ENCODE measurements at places on chromosomes 7 and 10. TPM values are rescaled to one million over a fixed set of nuclear protein-coding genes. Genes with fewer than 3 reads are reported as not detected.
A peak's percentile ranks its signal among the peaks of the same experiment; 100 is the strongest.

DNA sequence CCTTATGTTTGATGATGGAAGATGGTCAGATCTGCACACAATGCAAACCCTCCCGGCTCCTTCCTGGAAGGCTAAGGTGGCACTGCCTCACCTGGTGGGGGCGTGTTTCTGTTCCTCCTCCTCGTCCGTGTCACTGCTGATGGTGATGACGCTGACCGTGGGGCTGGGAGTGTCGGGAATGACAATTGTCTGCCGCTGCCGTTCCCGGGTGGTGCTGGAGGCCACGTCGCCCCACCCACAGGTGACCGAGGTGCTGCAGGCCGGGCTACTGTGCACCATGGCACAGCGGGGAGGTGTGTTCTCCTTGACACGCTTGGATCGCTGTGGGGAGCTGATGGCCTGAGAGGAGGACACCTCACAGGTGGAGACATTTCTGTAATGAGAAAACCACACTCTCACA is 73.1 kb downstream of the CLEC2L start:
- no peak for DNase-seq

Gene TMEM248
- total RNA-seq, result 54.4 TPM

GRCh38 chr7:27746978-27747377 is 7.0 kb downstream of the TAX1BP1 start:
- no peak for DNase-seq

GRCh38 chr7:22632674-22633073 is 94.3 kb upstream of the IL6 start:
- DNase-seq, result no peak

DNA sequence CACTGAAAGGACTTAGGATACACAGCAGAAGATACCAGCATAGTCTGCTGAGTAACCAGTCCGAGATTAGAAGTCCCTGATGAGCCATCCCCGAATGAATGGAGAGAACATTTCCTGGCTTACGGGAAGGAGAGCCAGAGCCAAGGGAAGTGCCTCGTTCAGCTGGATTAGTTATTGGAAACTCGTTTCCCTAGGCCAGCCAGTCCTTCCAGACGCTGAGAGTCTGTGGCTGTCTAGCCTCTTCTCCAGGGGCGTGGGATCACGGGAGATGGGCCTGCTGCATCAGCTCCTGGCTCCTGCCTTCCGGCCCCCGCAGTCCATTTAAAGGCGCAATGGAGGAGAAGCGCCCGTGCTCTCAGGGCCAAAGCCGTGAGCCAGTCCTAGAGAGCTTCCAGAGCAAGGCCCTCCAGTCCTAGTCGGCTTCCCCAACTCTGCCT is 712.8 kb downstream of the PARD3 start:
- no peak for DNase-seq

DNA sequence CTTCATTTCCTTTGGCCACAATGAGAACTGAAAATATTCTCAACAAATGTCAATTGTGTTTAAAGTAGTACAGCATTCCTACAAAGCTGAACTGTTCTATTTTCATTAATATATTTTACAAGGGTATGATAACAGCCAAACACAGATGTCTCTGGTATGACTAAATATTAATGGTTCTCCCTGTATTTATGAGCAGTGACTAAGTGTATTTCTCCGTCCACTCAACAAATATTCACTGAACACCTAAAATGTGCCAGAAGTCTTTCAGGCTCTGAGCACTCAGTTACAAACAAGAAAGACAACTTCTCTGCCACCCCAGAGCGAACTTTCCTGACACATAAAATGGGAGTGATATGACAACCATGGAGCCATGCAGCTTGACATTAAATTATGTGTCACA is 135.6 kb downstream of the VPS41 start:
- no peak for DNase-seq

Gene EGR2
- total RNA-seq, result 1.6 TPM

Gene SPAG6
- 1.2 TPM for total RNA-seq

Gene SLC29A3
- 0.78 TPM for total RNA-seq

Gene CUBN
- 2.3 TPM for total RNA-seq

DNA sequence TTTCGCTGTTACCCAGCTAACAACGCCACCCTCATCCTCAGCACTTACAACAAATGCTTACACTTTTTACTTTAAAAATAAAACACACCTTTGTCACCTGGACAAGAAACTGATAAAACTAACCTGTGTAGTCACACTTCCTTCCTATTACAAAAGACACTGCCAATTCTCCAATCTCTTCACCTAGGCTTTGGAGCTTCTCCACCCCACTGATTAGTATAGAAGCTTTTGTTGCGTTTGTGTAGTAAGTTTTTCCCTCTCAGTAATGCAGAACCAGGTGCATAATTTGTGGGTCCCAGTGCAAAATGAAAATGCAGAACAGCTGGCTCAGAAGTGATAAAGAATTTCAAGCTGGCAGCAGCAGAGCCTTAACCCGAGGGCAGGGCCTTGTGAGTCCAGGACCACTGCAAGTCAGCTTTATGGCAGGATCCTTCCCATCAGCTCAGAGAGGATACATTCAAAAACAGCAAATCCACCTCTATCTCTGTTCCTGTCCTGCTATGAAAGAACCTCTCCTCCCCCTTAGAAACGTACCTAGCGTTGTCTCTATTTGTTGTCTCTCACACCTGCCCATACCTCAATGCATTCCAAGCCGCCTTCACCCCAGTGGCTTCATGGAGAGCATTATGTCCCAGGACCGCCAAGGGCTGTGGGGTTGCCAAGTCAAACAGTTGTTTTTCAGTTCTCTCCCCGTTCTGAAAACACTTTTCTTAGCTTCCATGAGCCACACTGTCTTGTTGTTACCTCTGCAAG is 40.3 kb upstream of the EGFR start:
- DNase-seq, result no peak

Gene NUTM2E
- 0.78 TPM for total RNA-seq

- DNase-seq, result no peak
These were observed 56.3 kb upstream of the ABCB5 start for GRCh38 chr7:20558963-20559716.

DNA sequence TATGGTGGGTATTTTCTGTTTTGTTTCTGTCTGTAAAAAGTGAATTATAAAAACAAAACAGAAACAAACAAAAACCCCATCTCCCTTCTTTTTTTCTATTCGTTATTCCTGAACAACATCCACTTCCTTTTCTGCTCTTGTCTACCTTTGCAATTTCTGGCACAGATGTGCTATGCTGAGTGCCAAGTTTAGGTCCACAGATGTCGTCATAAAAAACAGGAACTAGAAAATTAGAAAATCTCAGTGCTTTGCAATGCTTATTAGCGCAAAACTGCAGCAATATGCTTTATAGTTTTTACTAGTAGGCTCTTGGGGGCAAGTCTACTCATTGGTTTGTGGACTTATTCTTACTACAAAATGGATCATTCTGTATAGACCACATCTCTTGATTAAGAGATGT is 94.2 kb upstream of the PRKCQ start:
- no peak for DNase-seq

GRCh38 chr7:45089341-45089891 is 647 bp upstream of the NACAD start:
- DNase-seq, result peak; percentile 97

Gene NPSR1
- not detected for total RNA-seq

Gene PLAU
- total RNA-seq, result 0.94 TPM

- no peak for DNase-seq
These were observed 20.9 kb downstream of the RGS10 start for GRCh38 chr10:119521443-119522204.

Gene TCAF2
- total RNA-seq, result 0.78 TPM

Gene TAS2R3
- total RNA-seq, result 2.5 TPM

DNA sequence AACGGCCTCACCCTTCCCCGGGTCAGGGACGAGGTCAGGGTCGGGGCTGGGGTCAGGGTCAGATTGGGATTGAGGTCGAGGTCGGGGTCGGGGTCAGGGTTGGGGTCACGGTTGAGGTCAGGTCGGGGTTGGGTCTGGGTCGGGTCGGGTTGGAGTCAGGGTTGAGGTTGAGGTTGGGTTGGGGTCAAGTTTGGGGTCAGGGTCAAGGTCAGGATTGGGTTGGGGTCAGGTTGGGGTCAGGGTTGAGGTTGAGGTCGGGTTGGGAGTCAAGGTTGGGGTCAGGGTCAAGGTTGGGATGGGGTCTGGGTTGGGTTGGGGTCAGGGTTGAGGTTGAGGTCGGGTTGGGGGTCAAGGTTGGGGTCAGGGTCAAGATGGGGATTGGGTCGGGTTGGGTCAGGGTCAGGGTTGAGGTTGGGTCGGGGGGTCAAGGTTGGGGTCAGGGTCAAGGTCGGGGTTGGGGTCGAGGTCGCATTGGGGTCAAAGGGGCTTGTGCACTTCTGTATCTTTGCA is 131.4 kb downstream of the VIPR2 start:
- no peak for DNase-seq

DNA sequence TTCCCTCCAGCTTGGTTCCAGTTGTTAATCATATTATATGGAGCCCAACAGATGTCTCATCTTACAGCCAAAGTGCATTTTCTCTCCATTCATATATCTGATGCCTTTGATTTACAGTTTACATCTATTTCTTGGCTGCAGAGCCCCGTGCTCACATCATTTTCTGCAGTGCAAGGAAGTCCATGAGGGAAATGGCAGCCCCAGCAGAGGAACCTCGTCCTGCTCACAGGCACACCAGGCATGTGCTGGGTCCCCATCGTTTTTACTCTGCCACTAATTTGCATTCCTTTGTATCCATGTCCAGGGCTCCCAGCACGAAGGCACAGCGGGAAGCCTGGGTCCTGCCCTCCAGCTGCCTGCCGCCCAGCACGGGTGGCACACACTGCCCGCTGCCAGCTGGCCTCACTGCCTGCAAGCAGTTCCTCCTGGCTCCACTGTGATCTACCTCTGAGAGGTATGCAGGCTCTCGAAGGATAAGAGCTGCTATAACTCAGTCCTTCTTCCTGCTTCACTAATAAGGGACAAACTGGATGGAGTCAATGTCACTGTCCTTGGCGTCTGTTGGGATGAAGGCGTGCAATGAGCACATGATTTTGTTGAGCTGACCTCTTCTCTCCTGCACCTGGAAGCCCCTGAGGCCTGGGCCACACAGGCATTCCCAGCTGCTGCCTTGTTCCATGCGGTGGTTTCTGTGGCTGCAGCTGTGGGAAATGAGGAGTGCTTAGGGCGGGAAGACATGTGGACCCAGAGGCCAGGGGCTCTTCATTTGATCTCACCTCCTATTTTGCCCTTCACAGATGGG is 583.6 kb upstream of the MGMT start:
- no peak for DNase-seq

DNA sequence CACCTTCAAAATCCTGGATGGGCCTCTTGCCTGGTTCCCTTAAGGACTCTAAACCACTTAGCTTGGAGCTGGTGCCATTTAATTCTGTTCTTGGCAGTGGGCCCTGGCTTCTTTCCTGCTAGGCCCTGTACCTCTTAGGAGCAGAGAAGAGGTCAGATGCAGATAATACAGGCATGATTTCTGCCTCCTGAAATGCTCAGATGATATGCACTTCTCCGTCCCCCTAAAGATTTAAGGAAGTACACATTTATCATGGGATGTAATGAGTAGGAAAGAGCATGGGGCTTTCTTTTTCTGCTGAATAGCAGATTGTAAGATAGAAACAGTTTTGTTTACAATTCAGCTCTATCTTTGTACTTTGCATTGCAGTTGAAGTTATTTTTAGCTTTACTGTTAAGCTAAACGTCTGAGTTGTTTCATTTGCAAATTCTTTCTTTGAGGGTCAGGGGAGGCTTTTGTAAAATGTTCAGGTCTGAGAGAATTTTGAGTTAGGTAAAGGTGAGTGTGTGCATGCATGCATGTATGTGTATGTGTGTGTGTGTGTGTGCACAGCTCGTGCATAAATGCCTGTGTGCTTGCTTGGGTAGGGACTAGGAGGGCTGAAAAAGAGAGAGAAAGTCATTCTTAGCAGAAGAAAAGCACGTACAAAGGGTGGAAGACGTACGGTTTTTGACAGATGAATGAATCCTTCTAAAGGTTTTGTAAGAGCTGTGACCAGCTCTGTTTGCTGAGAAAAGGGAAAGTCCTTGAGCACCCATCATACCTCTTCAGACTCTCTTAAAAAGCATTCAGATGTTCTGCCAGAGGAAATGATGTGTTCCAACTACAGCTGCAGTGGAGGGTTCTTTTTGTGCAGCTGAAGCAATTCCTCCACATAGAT is 364.2 kb downstream of the AUTS2 start:
- no peak for DNase-seq

DNA sequence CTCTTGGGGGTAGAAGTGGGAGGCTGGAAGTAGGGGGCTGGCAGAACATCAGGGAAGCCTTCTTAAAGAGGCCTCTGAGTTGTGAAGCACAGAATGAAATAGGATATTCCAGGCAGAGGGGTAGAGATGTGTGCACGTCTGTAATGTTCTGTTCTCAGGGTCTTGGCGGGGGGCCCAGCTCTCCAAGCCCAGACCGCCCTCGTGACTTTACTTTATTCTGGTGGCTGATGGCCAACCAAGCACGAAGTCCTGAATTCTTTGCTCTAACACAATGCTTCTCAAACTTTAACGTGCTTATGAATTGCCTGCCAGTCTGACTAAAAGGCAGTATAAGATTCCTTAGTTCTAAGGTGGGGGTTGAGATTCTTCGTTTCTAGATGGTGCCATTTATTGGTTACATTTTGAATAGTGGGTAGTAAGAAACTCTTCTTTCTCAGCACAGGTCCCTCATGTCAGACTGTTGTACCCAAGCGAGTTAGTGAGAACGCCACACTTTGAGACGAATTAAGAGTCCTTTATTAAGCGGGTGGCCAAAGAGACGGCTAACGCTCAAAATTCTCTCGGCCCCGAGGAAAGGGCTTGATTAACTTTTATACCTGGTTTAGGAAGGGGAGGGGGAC is 8.2 kb downstream of the PRXL2A start:
- DNase-seq, result no peak

DNA sequence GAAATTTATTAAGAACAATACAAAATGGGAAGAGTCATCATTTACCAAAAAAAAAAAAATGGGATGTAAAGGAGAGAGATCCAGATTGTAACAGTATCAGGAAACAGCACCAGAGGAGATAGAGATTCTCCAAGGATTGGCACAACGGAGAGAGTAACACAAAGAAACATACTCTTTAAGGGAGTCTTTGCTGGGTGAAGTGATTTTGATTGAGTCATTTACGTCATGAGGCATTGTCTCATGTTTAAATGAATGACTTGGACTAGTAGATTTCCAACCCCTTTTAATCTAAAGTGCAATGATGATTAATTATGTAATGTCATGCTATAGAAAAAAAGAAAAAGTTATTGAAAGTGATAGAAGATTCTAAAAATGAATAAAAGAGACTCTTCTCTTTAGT is 68.8 kb downstream of the ITGB8 start:
- DNase-seq, result no peak

DNA sequence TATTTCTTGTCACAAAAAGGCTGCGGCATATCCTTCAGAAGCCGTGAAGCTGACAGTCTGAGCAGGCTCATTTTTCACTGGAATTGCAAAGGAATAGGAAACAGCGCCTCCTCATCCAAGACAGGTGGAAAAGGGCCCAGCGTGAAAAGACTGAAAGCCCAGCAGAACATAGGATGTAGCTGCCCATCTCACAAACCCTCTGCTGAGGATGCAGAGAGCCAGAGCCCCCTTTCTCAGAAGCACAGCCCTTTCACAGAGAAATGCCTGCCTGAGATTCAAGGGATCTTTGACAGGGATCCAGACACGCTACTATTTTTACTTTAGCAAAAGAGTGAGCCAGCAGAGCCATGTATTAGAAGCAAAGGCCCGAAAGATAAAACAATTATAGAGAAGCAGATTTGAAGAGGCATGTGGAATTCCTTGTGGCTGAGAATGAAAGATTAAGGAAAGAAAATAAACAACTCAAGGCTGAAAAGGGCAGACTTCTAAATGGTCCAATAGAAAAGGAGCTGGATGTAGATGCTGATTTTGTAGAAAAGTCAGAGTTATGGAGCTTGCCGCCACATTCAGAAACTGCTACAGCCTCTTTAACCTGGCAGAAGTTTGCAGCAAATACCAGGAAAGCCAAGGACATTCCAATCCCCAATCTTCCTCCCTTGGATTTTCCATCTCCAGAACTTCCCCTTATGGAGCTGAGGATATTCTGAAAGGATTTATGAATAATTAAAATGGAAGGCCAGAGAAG is 36.9 kb downstream of the GDI2 start:
- DNase-seq, result peak; percentile 18
